ENCODE measurements at places on chromosomes 2 and 18.

- no peak for DNase-seq
Measured at GRCh38 chr2:74741629-74742028, 87.6 kb downstream of the SEMA4F start.

DNA sequence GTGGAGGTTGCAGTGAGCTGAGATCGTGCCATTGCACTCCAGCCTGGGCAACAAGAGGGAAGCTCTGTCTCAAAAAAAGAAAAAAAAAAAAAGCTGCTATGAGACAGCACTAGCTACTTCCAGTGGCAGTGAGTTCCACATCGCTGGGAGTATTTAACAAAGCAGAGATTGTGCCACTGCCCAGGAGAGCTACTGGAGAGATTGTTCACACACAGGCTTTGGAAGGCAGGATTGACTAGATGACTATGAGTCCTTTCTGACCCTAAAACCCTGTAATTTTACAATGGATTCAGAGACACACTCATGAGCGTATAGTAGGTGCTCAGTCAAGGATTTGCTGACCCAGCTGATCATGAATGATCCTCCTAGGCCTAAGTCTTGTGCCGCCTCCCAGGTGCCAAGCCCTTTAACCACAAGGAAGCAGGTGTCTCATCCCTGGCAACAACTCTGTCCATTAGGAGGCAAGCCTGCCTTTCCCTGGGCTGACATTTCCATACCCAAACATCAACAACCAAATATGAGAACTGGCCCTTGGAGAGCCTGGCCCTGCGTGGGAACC is 45.0 kb upstream of the ODC1 start:
- no peak for DNase-seq

DNA sequence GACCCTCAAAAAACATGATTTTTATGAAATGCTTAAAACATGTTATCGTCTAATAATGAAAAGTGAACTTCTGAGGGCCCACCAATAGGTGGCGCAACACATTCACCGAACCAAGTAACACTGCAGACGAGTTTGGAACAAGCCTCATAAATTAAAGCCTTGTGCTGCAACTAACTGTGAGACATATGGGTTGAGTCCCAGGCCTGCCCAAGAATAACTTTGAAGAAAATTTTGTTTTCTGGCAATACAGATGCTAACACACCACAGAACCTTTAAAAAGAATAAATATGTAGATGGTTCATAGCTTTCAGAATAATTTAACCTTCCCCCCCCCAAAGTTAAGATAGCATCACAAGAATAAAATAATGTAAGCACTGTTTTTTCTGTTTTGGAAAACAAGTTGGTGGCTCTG is 285.9 kb downstream of the RNF144A start:
- peak; percentile 64 for DNase-seq

DNA sequence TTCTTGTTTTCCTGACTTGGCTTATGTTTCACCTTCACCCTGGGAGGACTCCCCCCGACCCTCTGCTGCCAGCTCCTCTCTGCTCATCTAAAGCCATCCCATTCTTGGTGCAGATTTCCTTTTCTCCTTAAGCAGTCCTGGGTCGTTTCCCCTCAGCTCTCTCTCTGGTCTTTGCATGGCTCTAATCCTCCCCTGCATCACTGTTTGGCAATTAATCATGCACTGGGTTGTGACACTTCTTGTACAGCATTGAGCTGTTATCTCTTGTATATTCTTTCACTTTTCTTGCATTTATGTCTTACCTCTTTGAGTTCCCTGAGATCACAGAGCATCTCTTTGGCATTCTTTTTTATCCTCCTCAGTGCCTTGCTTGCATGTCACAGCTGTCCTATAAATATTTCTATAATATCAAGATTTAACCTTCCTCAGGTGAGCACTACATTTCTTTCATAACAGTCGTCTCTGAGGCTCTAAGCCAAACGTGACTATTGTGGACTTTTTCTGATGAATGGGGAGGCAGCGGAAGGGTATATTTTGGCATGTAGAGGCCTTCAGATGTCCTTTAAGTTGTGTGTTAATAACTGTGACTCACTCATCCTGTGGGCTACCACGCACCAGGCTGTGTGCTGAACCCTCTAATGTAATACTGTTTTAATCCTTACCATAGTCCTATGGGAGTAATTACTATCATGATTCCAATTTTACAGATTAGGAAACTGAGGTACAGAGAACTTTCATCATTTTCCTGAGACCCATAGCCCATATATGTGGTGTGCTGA is 507.5 kb downstream of the SLC4A3 start:
- no peak for DNase-seq

- peak; percentile 98 for DNase-seq
Measured at GRCh38 chr2:27050281-27050995, 1.0 kb upstream of the AGBL5 start.

DNA sequence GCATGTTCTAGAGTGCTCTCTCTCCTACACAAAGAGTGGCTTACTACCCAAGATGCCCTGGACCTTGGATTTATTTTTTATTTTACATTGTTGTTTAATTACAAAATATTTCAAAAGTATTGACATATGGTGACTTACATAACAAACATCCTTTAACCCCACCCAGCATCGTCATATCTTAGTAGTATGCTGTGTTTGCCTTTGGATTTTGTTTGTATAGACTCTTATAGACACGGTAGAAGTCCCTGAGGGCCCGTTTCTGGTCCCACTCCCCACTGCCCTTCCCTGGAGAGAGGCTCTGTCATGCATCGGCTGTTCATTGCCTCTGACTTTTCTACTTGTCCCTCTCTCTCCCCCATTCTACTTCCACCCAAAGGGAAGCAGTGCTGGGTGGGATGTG is 112.0 kb downstream of the ZBTB7C start:
- DNase-seq, result no peak

- DNase-seq, result no peak
Measured at GRCh38 chr2:33530690-33531548, 54.5 kb downstream of the RASGRP3 start.

DNA sequence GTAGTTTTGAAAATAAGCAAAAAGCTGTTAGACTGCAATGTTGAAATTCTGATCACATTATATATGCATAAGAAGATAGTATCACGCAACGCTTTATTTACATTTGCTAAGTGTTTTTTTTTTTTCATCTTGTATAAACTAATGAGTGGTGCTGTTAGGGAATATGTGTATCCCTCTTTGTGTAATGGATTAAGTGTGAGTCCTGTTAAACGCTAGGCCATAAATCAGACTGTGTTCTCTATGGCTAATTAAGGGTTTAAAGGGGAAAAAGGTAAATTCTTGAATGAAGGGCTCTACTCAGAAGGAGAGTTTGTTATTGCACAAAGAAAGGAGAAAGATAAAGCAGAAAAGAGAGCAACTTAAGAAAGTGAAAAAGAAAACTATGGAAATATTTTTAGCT is 4.8 kb upstream of the ASXL3 start:
- DNase-seq, result no peak

- no peak for DNase-seq
Measured at GRCh38 chr18:63477200-63477599, 442 bp downstream of the SERPINB5 start.

DNA sequence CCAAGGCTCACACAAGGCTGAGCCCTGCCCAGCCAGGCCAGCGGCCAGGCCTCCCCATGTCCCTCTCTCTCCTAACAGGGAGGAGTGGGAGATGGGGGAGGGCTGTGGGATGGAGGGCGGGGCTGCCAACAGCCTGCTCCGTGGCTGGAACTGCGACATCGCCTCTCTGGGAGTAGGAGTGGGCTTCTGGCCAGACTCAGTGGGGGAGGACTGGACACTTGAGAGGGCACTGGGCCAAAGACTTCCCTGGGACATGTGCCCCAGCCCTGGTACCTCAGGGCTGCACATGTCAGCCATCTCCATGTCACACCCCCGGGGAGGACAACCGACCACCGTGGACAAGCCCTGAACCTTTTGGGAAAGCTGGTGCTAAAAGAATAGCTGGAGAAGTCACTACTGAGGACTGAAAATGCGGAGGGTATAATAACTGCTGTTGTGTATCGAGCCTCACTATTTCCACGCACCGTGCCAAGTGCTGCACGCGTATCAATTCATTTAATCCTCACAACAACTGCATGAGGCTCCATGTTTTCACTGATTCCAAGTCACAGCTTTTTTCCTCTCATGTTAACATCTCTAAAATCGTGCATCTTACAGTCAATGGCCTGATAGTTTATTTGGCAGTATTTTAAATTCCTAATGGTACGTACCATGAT is 127.3 kb downstream of the MSH2 start:
- DNase-seq, result peak; percentile 66

GRCh38 chr2:57941816-57942215 is 104.8 kb upstream of the VRK2 start:
- DNase-seq, result no peak

DNA sequence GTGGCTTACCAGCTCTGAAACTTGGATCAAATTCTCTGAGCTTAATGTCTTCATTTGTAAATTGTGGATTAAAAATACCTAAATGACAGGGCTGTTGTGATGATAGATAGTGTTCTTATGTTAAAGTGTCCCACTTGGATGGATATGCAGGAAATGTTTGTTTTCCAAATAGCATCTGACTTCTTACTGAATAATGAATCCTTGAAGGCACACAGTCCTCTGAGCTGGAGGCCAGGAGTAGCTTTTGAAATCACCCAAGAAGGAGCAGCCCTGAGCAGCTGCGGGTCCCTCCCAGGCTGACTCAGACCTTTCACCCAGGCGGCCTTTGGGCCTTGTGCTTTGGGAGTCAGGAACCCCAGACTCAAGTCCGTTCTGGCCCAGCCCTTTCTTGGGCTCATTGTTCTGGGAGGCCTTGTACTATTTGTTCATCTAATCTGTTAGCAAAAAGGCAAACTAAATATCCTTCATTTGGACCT is 173.0 kb upstream of the GATA6 start:
- no peak for DNase-seq

DNA sequence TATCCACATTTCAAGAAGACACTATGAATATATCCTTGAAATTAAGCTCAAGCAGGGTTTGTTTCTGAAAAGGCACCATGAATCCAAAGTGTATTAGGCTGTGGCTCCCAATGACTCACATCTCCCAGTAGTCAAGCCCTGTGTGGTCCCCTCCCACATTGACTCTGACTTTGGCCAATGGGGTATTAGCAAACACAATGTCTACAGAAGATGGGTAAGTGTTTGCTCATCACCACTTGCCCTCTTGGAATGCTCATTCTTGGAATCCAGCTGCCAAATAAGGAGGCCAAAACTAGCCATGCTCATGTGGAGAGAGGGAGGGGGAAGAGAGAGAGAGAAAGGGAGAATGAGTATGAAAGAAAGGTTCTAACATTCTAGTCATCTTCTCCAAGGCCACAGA is 490.0 kb downstream of the TXNL1 start:
- DNase-seq, result no peak

DNA sequence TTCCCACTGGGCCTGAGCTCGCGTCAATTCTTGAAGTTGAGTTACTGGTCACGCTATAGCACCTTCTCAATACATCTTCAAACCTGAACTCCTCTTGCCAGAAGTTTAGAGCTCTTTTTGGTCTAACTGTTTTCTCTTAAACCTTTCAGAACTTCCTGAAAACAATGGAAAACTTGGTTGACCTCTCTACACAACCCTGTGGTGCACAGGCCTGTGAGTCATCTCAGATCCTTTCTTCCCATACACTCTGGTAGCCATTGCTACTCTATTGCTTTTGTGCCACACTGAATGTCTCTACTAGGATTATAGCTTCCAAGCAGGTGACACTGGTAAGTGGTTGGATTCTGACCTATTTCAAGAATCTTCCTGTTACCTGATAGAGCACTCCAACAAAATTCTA is 321.5 kb upstream of the FSIP2 start:
- DNase-seq, result no peak

GRCh38 chr2:118492335-118492734 is 355.1 kb downstream of the EN1 start:
- DNase-seq, result no peak

DNA sequence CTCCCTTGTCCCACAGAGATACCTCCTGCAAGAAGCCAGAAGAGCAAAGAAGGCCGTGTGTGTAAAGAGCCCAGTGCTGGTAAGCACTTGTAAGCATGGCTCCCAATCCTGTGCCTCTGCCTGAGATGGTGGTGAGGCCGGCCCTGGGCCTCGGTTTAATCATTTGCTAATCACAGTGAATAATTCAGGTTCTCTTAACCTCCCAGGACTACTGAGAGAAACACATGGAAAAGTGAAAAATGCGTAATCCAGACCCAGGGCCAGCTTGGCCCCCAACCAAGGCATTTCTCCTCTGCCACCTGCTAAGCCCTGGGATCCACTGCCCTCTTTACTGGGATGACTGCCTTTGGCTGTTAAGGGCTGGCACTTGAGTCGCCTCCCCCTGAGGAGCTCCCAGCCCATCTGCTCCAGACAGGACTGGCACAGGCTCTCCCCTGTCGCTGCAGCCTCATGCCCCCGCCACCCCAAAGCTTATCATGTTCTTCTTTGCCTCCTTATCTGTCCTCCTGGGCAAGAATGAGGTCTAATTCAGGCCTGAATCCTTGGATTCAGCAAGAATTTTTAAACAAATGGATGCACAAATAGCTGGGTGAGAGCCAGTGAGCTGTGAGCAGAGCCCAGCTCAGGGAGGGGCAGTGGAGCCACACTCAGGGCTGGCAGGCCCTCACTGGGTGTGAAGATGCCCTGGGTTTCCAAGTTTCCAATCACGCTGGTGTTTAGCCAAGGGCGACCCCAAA is 193.9 kb upstream of the HS6ST1 start:
- DNase-seq, result peak; percentile 45

DNA sequence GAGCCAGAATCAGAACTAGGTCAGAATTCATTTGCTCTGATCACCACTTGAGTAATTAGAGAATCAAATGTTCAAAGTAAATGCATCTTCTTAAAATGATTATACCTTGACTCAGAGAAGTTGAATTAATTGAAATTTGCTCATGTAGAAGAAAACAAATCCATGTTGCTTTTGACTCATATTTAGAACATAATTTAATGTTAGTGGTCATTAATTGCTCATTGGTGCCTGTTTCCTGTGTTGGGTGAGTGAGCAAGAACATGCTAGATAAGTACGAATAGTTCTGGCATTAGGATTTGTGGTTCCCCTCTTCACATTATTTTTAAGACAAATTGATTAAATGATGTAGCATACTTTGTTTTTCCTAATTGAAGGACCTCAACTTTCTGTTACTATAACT is 19.0 kb downstream of the ACVR2A start:
- DNase-seq, result no peak

All from right forelimb (tissue), 1 donor.